Thyroid gland (tissue), 4 donors: ENCODE measurements at places on chromosomes 2 and 18. TPM values are rescaled to one million over a fixed set of nuclear protein-coding genes. Genes with fewer than 3 reads are reported as not detected.

SPTBN1 gene
- total RNA-seq = 455 TPM

DNA sequence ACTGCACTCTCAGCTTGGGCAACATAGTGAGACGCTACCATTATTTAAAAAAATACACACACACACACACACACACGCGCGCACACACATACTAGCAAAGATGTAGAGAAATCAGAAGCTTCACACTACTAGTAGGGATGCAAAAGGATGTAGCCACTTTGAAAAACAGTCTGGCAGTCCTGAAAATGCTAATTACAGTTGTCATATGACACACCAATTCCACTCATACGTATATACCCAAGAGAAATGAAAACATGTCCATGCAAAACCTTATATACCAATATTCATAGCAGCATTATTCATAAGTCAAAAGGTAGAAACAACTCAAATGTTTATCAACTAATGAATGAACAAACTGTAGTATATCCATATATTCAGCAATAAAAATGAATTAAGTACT, 90.3 kb downstream of the SLC25A12 start:
- no peak for DNase-seq

- DNase-seq = no peak
Observed at GRCh38 chr2:133489146-133489545, 79.1 kb downstream of the NCKAP5 start.

DNA sequence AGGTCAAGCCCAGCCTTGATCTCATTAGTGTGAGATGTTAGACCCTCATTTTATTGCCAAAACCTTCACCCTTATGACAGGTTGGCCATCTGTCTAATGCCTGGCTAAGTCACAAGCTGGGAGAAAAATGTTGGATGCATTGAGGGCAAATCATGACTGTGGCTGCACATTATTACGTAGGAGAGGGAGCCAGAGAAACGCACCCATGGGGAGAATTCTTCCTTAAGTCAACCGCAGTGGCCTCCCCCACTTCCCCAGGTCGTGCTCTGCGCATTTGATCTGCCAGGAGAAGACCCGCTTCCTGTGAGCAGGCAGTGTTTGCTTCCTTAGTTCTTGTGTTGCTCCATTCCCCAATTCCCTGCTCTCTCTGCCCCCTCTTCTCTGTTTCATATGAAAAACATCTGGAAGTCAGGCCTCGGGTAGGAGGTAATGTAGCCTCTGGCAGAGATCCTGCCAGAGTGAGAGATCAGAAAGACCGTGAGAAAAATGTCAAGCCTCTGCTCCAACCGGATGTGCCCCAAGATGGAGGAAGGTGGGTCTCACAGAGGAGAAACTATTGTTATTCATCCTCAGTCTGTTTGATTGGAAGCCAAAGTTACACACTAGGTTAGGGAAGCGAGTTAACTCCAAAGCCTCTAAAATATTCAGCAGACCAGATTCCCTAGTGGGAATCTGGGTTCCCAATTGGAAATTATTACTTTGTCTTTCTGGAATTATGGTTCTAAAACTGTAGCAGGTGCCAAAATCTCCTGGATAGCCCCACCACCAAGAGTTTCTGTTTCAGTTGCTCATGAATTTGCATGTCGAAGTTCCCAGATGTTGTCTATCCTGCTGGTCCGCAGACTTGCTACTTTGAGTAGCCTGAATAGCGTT, 144.3 kb upstream of the PELI1 start:
- no peak for DNase-seq

TMEFF2 gene
- not detected for total RNA-seq

GRCh38 chr2:158359846-158360245, 96.7 kb downstream of the CCDC148 start:
- DNase-seq = no peak

DNA sequence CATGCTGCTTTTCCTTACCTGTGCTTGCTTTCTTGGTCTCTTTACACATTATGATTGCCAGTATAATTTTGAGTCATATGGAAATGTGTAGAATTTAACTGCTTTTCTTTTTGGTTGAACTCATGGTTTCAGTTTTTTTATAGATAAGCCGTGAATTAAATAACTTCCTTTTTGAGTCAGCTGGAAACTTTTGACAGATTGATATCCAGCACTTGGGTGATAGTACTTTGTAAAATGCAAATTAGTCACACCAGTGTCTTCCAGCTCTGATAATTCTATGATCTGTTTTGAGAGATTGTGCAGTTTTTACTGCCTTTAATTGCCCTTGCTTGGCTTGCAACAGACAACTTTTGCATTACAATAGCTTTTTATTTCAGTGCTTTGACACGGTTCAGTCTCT, 86.4 kb downstream of the NCOA1 start:
- DNase-seq = no peak

IGFBP5 gene
- 989 TPM for total RNA-seq

GPR148 gene
- not detected for total RNA-seq

VWC2L gene
- total RNA-seq = not detected

GRCh38 chr2:238216651-238217184, 13.2 kb upstream of the ILKAP start:
- DNase-seq = peak; percentile 16

THSD7B gene
- 0.94 TPM for total RNA-seq

GRCh38 chr2:203914546-203915182, 21.9 kb upstream of the ICOS start:
- no peak for DNase-seq

- no peak for DNase-seq
Observed at GRCh38 chr18:57816208-57816954, 13.3 kb upstream of the ATP8B1 start.

DNA sequence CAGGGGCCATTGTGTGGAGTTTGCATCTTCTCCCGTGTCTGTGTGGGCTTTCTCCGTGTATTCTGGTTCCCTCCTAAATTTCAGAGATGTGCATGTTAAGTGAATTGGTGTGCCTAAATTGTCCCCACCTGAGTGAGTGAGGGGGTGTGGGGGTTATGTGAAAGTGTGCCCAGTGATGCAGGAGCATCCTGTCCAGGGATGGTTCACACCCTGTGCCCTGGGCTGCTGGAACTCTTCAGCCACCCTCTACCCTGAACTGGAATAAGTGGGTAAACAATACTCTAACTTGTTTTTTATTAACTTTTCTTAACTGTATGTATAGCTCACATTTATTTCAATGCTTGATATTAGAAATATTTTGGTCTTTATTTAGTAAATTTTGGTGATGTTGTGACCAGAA, 56.0 kb downstream of the UBE2E3 start:
- no peak for DNase-seq

DNA sequence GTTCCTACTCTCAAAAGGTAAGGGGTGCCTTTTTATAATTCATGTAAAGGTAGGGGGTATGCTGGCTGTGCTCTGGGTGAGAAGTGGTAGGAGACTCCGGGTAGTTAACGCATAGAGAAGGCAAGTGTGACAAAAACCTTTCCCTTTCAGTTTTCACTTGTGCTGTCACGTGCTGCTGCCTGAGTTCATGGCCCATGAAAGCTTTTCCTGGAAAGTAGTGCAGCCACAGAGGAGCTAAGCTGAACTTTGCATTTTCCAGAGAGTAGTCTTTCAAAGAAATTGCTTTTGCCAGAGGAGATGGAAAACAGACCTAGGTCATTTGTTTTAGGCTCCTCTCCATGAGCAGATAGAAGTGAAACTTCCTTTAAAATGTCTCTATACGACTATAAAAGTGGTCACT, 44.7 kb downstream of the THSD7B start:
- no peak for DNase-seq

GAD1 gene
- 0.59 TPM for total RNA-seq

DNA sequence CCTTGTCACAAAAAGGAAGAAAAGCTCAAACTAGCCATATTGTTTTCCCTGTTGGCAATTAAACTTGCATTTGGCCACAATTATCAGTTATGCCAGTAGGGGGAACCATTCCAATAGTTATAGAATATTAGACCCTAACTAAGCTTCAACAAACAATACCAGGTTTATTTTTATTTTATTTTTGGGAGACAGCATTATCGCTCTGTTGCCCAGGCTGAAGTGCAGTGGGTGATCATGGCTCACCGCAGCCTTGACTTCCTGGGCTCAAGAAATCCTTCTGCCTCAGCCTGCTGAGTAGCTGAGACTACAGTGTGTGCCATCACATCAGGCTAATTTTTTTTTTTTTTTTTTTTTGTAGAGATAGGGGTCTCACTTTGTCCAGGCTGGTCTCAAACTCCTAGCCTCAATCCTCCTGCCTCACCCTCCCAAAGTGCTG, 102.1 kb downstream of the ATAD2B start:
- no peak for DNase-seq

DNA sequence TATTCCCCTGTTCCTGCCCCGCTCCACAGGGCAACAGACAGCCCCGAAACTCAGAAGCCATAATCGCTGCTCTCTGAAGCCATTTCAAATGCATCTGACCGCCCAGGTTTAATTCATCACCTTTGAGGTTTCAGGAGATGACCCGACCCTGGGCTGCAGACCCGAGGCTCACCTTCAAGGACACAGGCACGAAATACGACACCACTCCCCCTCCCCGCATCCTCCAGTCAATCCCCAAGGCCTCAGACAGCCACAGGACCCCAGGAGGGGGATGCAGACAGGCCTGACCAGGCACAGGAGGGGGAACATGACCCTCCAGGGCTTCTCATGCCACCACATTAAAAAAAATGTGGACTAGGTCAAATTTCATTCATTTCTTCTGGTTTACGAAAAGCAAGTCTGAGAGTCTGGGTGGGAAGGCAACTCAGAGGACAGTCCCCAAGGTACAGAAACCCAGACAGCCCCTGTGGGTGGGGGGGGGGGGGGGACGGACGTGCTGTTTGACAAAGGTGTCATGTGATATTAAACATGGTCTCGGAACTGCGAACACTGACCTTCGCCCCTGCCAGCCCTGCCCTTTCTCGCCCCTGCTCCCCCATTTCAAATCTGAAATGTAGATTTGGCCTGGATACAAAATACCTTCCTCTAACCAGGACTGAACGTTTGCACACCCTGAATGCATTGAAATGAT, 142.9 kb downstream of the BCL11A start:
- no peak for DNase-seq

DNA sequence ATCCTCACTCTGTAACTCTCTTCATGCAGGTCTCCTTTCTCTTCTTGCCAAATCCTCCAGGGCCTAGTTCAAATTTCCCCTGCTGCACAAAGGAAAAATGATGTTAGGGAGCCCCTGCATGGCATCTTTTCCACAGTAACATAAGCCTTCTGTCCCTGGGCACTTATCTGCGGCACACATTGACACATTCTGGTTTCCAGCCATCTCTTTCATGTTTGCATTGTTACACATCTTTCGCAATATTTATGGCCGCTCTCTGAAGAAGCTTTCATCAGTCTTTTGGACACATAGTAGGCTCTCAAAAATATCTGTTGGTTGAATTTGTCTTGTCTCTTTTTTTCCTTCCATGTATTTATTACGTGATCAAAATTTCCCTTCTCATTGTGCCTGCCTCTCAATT, 1806.1 kb upstream of the PIK3C3 start:
- DNase-seq = no peak

MBD5 gene
- total RNA-seq = 85.9 TPM

- no peak for DNase-seq
Observed at GRCh38 chr2:220544049-220544448, 916.6 kb downstream of the SLC4A3 start.

- peak; percentile 85 for DNase-seq
Observed at GRCh38 chr2:60553495-60554073, at the start of gene BCL11A. BCL11A (minus strand) TSS chr2:60553654; CDS start chr2:60553270, 384 bp downstream.

SCYGR4 gene
- total RNA-seq = not detected

GRCh38 chr2:45173513-45173912, 164.3 kb upstream of the SIX2 start:
- DNase-seq = no peak

DNA sequence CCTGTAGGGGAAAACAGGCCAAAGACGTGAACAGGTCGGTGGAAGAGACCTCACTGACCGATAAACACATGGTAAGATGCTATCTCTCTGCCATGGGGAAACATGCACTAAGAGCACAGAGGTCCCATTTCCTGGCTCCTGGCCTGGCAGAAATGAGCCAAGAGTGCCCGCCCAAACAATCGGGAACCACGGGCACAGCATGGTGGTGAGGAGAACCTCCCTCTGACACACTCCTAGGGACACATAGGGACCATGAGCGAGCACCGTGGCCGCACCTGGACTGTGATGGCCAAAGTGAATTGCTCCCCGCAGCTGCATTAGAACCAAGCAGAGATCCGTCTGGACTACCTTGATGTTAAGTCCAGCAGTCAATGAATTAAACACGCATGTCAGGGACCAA, 11.1 kb downstream of the HS6ST1 start:
- DNase-seq = no peak

DNA sequence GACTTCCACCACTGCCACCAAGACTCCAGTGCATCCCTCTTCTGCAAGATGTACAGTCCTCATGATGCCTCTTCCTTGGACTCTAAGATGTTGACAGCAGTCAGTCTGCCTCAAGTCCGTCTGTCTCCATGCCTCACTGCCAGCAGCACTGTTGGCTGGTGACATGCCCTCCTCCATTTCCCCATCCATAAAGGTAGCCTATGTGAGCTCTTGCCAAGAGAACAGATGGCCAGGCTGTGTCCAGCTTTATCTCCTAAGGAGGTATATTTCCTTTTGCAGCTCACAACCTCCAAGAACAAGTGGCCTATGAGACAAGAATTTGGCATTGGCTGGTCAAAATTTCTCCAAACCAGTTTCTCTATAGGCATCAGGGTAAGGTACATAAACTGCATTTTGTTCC, 149.3 kb upstream of the HNRNPA3 start:
- no peak for DNase-seq

- DNase-seq = no peak
Observed at GRCh38 chr2:102078773-102079172, 63.8 kb upstream of the IL1R1 start.

DNA sequence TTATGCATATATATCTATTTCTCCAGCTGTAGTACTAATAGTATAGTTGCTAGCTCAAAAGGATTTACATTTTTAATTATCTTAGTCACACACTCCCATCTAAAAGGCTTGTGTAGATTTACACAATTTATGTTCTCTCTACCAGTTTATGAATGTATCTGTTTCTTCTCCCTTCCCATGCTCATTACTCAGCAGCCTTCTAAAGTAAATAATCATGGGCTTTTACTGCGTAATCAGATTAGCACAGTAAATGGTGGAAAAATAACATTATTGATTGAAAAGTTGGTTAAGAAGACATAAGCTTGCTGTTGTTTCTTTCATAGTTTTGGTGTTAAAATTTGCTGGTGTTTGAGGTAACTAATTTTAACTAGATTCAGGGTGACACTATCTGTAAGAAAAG, 81.8 kb downstream of the PTPN4 start:
- no peak for DNase-seq

DNA sequence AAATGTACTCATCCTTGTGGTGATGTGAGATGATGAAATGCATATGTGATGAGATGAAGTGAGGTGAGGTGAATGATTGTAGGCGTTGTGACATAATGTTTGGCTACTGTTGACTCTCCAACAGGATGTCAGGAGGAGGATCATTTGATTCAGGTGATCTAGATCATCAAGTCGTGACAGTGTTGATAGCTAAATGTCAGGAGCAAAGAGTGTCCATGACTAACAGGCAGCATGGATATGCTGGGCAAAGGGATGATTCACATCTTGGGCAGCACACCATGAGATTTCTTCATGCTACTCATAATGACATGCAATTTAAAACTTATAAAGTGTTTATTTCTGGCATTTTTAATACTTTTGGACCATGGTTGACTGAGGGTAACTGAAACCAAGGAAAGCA, 40.2 kb upstream of the UBXN4 start:
- no peak for DNase-seq

LYPD6B gene
- total RNA-seq = not detected
